ENCODE measurements at places on chromosomes 4 and X.

GRCh38 chr4:71974681-71975080 is 57.1 kb upstream of the NPFFR2 start:
- DNase-seq, result no peak

DNA sequence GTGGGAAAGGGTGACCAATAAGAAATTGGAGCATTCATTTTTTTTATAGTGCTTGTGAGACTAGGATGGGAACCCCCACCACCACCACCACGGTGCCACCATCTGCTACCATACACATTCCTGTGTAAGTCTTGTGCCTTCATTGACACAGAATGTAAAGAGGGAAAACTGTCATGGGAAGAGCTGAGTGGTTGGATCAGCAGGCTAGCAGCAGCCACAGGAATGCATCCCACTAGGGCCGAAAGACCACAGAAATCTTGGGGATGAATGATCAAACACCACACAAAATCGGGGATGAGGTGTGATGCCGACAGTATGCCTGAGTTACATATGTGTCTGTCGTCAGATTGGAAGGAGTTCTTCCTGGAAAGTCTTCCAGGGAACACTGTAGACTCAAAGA is 69.2 kb downstream of the SRPX start:
- DNase-seq, result no peak

DNA sequence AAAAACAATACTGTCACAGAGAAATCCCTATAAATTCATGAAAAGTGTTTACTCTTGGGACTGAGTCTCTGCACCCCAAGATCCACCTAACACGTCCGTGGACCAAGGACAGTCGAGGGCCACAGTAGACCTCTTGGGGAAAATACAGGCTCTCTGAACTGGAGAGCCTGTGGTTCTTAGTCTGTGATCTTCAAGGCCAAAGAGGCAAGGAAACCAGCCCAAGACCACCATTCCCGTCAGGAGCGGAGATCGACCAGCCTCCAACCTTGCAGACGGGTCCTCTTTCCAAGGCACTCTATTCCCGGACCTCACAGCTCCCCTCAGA is 1.6 kb upstream of the APBB2 start:
- no peak for DNase-seq

- no peak for DNase-seq
These were observed 122.7 kb downstream of the PPP3CA start for GRCh38 chr4:101224358-101225218.

DNA sequence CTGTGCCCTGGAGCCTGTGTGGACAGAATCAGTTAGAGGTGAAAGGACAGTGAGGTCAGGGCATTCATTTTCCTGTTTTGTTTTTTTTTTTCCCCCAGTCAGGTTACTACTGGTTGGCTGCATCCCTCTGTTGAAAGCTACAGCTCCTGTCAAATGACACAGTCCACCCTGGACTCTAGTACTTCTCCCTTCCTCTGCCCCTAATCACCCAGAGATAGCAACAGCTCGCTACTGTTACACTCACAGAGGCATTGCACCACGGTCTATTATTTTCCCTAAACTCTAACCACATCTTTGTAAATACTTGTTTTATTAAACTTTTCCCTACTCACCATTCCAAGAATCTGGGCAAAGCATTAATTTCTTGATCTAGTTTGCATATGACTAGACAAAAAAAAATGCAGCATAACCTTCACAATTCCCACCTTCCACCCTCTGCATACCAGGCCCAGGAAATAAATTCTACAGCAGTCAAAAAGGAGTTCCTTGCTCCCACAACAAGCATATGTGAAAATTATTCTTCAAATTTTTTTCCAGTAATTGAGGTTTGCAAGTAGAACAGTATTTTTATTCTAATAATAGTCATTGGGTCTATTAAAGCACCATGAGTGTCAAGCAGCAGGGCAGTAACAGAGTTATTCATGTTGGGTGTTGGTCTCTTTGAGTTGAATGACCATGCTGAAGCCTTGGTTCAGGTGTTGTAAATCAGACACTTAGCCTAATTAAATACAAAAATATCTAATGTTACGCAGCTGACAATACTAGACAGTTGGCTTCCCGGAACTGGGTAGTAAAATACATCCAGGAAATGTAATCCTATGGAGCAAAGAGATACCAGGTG is 329.2 kb downstream of the INPP4B start:
- no peak for DNase-seq

DNA sequence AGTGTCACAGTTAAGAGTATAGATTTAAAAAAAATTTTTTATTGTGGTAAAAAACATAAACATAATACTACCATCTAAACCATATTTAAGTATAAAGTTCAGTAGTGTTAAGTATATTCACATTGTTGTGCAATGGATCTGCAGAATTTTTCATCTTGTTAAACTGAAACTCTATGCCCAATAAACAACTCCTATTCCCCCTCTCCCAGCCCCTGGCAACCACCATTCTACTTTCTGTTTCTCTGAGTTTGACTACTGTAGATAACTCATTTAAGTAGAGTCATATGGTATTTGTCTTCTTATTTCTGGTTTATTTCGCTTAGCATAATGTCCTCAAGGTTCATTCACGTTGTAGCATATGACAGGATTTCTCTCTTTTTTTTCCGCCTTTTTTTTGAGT is 112.4 kb downstream of the PTTG2 start:
- no peak for DNase-seq

GRCh38 chr4:28232376-28232775 is 1371.7 kb downstream of the STIM2 start:
- DNase-seq, result no peak

DNA sequence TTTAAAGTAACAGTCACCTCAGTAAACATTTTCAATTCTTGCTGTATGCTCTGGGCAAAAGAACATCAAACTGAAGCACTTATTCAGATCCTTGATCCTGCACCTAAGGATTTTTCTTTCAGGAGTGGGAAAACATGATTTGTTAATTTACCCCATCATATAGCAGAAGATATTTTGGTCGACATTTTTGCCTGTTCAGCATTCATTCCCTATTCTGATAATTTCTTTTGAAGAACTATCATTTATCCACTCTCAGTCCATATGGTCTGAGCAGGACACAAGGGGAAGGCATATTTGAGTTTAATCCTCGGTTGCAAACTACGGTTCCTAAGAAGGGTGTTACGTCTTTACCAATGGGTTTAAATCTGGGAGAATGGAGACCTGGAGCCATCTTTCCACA is 1.2 kb upstream of the CLOCK start:
- DNase-seq, result no peak

GRCh38 chr4:163816494-163816893 is 322.0 kb downstream of the TMA16 start:
- no peak for DNase-seq

DNA sequence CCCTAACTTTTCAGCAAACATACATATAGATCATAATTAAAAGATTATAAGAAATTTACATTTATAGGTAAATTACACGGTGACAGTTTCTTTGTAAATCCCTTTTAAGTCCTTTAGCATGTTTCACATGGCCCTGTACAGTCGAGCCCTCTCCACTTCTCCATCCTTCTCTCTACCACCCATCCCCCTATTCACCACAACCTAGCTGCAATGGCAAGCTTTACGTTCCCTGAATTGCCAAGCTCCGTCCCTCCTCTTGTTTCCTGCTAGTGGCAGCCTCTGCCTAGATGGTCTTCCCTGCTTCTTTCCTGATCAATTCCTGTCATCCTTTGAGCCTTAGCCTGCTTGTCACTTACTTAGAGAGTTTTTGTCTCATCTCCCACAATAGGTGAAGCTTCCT is 116.2 kb downstream of the TMA16 start:
- DNase-seq, result no peak

DNA sequence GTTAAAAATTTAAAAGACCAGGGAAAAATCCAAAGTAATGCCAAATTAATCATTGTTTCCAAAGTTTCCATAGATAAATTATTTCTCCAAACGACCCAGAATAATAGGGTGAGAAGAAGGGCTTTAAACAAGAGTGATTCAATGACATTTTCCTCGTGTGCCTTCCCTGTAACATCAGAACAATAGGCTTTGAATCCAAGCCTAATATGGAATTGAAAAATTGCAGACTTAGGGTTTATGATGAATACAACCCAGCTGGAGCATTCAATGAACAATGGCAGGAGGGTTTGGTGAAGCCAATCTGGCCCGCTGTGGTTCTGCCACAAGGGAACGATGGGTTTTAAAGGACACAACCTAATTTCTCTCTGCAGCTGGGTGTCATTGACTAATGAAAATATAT is 94.2 kb downstream of the CBLL2 start:
- DNase-seq, result no peak

DNA sequence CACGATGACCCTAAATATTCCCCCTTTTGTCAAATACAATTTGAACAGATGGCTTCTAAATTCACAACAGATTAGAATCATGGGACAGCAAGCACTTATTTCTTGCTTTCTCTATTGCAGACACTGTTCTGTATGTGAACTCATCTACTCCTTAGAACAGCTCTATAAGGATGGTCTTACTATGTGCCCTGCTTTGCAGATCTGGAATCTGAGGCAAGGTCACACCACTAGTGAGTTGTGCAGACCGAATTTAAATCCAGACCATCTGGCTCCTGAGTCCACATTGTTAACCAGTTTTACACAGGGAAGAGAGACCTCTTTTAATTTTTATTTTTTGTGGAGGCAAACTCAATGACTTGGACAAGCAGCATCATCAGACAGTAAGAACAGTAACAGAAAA is 50.2 kb downstream of the GPRIN3 start:
- no peak for DNase-seq
